ENCODE measurements at places on chromosomes 4 and X. TPM values are rescaled to one million over a fixed set of nuclear protein-coding genes. Genes with fewer than 3 reads are reported as not detected.
A peak's percentile ranks its signal among the peaks of the same experiment; 100 is the strongest.

Gene ZNF711
- total RNA-seq: 8.9 TPM

DNA sequence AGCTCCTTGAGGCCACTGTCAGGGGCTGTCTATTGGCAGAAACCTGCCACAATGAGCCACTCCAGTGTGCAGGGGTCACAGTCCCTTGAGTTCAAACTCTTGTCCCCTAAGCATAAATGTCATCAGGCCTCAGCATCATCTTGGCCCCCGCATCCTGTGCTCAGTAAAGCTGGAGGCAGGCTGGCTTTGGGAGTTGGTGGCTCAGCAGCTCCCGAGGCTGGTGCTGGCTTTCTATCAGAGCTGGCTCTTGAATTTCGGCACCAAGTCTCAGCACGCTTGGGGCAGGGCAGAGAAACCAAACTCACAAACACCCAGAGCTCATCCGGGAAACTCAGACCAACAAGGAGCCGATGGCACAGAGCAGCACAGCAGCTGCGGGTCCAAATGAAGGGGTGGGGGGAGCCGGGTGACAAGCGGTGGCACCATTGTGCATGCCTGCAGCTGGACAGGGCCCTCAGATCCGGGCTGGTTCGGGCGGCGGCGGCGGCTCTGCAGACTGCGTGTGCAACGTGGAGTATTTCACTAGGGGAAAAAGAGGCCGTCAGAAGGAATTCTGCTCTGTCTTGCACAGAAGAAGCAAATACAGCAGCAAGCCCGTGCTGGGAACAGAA is 75.5 kb downstream of the MTMR1 start:
- H3K4me3 ChIP-seq: no peak overlapping the region
- DNase-seq: peak; percentile 80
- no peaks in the 10 kb centered on the region for H3K4me1 ChIP-seq

- no peak overlapping the region for H3K4me3 ChIP-seq
- no peaks in the 10 kb centered on the region for H3K27me3 ChIP-seq
- no peaks in the 10 kb centered on the region for H3K36me3 ChIP-seq
- H3K4me1 ChIP-seq: peaks cover 19% of the 10 kb centered on the region
- H3K27ac ChIP-seq: no peak overlapping the region
- no peak for DNase-seq
These were observed 204.8 kb downstream of the LDB2 start for GRCh38 chr4:16693641-16694040.

Gene HMX1
- 3.5 TPM for total RNA-seq

DNA sequence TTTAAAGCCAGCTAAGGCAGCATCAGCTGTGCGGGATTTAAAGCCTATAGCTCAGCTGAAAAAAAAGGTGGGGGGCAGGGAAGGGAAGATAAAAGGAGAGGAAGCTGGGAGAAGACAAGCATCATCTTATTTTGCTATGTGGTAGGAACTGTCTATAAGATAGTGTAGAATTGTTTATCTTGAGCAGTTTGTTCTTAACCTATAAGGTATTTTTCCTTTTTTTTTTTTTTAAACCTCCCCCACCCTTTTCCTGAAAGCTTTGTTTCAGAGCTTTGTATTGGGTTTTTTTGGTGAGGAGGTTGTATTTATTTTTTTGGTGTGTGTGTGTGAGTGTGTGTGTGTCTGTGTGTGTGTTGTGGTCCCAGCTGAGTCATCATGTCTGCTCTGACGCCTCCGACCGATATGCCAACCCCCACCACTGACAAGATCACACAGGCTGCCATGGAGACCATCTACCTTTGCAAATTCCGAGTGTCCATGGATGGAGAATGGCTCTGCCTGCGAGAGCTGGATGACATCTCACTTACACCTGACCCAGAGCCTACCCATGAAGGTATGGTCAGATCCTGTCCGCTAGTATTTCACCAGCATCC is 531 bp downstream of the RUFY3 start:
- H3K36me3 ChIP-seq: peaks cover 8% of the 10 kb centered on the region
- no peak for DNase-seq
- peak overlapping the region; percentile 88 for H3K4me3 ChIP-seq
- H3K27ac ChIP-seq: peak overlapping the region; percentile 94
- no peaks in the 10 kb centered on the region for H3K27me3 ChIP-seq
- peaks cover 29% of the 10 kb centered on the region for H3K4me1 ChIP-seq

GRCh38 chrX:123080065-123080464 is 104.0 kb upstream of the GRIA3 start:
- no peak for DNase-seq
- no peak overlapping the region for H3K4me3 ChIP-seq
- no peaks in the 10 kb centered on the region for H3K36me3 ChIP-seq
- H3K4me1 ChIP-seq: no peaks in the 10 kb centered on the region
- H3K27me3 ChIP-seq: no peaks in the 10 kb centered on the region

Gene AMBN
- total RNA-seq: not detected

Gene FATE1
- total RNA-seq: not detected

Gene SOWAHB
- 0.75 TPM for total RNA-seq

Gene STARD8
- total RNA-seq: 1.4 TPM

DNA sequence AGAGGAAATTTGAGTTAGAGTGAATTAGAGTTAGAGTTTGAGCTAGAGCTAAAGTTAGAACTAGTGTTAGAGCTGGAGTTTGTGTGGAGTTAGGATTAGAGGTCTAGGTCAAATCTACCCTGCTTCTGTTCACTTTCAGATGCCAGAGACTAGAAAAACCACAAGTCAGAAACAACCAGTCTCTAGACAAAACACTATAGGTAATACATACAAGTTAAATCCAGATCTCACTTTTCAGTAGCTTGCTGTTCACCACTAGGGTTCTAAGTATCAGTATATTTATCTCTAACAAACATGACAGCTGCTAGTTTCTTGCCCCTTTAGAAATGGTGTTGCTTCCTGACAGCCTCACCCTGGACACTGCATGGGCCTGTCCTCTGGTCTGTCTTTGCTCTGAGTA is 300.7 kb downstream of the ARAP2 start:
- peaks cover 2% of the 10 kb centered on the region for H3K27me3 ChIP-seq
- no peaks in the 10 kb centered on the region for H3K36me3 ChIP-seq
- H3K27ac ChIP-seq: no peak overlapping the region
- H3K4me1 ChIP-seq: no peaks in the 10 kb centered on the region
- H3K4me3 ChIP-seq: no peak overlapping the region

Gene TRPC3
- total RNA-seq: 0.24 TPM

GRCh38 chr4:2638730-2639129 is 102.3 kb downstream of the FAM193A start:
- H3K27ac ChIP-seq: no peak overlapping the region
- H3K4me3 ChIP-seq: no peak overlapping the region
- DNase-seq: no peak
- peaks cover 23% of the 10 kb centered on the region for H3K36me3 ChIP-seq
- H3K4me1 ChIP-seq: no peaks in the 10 kb centered on the region

GRCh38 chr4:39042366-39042765 is 10.2 kb upstream of the TMEM156 start:
- no peaks in the 10 kb centered on the region for H3K36me3 ChIP-seq
- no peak for DNase-seq
- H3K4me1 ChIP-seq: peaks cover 73% of the 10 kb centered on the region
- no peak overlapping the region for H3K4me3 ChIP-seq
- peak overlapping the region; percentile 71 for H3K27ac ChIP-seq

Gene GPR50
- total RNA-seq: not detected

Gene GC
- total RNA-seq: not detected

DNA sequence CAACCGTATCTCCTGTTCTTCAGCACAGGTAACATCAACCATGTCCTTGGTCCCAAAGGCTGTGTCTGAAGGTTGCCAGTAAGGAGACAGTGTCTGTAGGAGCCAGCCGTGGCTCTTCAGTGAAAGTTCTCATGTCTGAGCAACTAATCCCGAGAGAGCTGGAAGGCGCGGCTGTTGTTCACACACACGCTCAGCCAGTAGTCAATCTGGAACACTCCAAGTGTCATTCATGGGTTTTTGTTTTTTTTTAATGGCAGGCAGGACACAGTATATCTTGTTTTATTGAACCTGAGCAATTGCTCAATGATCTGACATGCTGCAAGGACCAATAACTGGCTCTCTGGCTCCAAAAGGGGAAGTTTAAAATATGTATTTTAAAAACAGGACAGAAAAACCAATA is 48.4 kb upstream of the MAP3K15 start:
- peaks cover 10% of the 10 kb centered on the region for H3K4me1 ChIP-seq
- no peak overlapping the region for H3K4me3 ChIP-seq
- peak; percentile 51 for DNase-seq
- peaks cover 11% of the 10 kb centered on the region for H3K36me3 ChIP-seq
- no peak overlapping the region for H3K27ac ChIP-seq

DNA sequence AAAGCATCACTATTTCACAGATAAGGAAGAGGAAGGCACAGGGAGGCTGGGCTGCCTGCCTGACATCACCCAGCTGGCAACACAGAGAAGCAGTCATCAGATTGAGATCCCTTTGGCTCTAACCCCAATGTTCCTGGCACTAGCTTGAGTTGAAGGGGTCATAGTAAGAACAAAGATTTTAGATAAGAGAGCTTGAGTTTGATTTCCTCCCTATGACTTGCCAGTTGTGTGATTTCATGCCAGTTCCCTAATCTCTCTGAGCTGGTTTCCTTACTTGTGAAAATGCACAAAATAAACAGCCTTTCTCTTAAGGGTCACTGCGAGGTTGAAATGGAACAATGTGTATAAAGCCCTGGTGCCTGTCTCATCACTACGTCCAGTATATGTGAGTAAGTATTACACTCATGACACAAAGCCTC is 475.4 kb upstream of the HS3ST1 start:
- no peak for DNase-seq
- H3K36me3 ChIP-seq: no peaks in the 10 kb centered on the region
- H3K27me3 ChIP-seq: no peaks in the 10 kb centered on the region
- H3K27ac ChIP-seq: no peak overlapping the region
- H3K4me1 ChIP-seq: no peaks in the 10 kb centered on the region

- H3K27me3 ChIP-seq: no peaks in the 10 kb centered on the region
- H3K27ac ChIP-seq: no peak overlapping the region
- H3K36me3 ChIP-seq: no peaks in the 10 kb centered on the region
These were observed 508.7 kb upstream of the FMR1 start for GRCh38 chrX:147403040-147403439.

GRCh38 chr4:109365939-109366338 is 63.5 kb upstream of the COL25A1 start:
- no peak for DNase-seq
- H3K4me3 ChIP-seq: no peak overlapping the region
- H3K27me3 ChIP-seq: peaks cover 13% of the 10 kb centered on the region
- H3K27ac ChIP-seq: no peak overlapping the region
- no peaks in the 10 kb centered on the region for H3K4me1 ChIP-seq
- H3K36me3 ChIP-seq: no peaks in the 10 kb centered on the region

Gene ZDHHC15
- total RNA-seq: 0.08 TPM

DNA sequence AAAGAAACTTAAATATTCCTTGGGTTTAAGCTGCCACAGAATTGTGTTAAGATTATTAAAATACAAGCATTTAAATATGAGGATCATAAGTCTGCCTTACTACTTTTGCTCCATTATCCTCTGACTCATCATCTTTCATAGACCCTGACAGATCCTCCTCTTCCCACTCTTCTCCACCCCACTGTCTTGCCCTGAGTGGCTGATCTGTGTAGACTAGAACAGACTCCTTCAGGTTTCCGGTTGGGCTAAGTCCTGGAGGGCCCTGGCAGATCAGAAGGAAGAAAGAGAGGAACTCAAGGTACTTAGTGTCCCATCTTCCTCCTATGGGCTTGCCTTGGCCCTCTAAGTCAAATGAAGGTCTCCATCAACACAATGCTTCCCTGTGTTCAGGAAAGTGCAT is 30.7 kb downstream of the PALLD start:
- no peaks in the 10 kb centered on the region for H3K27me3 ChIP-seq
- no peak for DNase-seq
- H3K4me1 ChIP-seq: peaks cover 41% of the 10 kb centered on the region
- H3K36me3 ChIP-seq: no peaks in the 10 kb centered on the region
- peak overlapping the region; percentile 73 for H3K27ac ChIP-seq
- H3K4me3 ChIP-seq: no peak overlapping the region

- H3K4me1 ChIP-seq: peaks cover 5% of the 10 kb centered on the region
- DNase-seq: no peak
- H3K36me3 ChIP-seq: no peaks in the 10 kb centered on the region
- H3K27me3 ChIP-seq: no peaks in the 10 kb centered on the region
- no peak overlapping the region for H3K27ac ChIP-seq
These were observed 147.7 kb downstream of the SH3KBP1 start for GRCh38 chrX:19739683-19740082.

DNA sequence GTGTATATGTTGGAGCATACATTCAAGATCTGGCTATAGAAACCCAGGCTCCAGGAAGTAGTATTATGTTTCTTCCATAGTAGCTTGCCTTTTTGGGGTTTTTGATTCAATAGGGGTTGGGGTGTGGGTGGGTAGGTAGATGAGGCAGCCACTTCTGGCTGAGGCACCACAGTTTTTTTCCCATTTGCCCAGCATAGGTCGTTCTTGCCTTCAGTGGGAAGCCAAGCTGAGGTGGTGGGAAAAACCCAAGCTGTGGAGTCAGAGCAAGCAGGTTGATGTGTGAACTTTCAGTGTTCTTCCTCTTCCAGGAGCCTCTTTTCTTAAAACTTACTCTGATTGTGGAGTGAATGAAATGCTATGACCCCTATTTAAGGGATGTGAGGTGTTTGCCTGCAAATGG is 67.0 kb upstream of the RPS6KA3 start:
- H3K27me3 ChIP-seq: peaks cover 2% of the 10 kb centered on the region
- H3K36me3 ChIP-seq: no peaks in the 10 kb centered on the region
- H3K27ac ChIP-seq: no peak overlapping the region
- H3K4me3 ChIP-seq: no peak overlapping the region
- DNase-seq: no peak
- no peaks in the 10 kb centered on the region for H3K4me1 ChIP-seq

GRCh38 chr4:77586951-77587383 is 18.7 kb upstream of the CXCL13 start:
- no peaks in the 10 kb centered on the region for H3K36me3 ChIP-seq
- no peak overlapping the region for H3K4me3 ChIP-seq
- H3K4me1 ChIP-seq: peaks cover 8% of the 10 kb centered on the region

DNA sequence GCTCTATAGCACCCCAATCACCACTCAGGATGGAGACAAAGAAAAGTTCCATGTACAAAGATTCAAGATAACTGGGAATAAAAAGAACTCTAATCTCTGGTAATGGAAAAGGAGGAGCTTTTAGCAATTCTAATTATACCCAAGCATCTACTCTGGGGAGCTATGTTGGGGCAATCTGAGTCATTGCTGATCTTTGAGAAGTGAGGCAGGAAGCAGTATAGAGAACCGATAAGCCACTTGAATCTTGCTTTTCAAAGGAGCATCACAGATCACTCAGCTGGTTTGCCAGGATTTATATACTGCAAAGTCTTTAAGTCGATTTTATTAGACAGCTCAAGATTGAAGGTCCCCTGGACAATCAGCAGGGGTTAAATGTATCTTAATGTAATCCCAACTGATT is 220.0 kb downstream of the ENOX2 start:
- DNase-seq: no peak
- H3K4me3 ChIP-seq: no peak overlapping the region
- peaks cover 4% of the 10 kb centered on the region for H3K4me1 ChIP-seq
- peaks cover 2% of the 10 kb centered on the region for H3K36me3 ChIP-seq
- H3K27me3 ChIP-seq: no peaks in the 10 kb centered on the region

- H3K27ac ChIP-seq: no peak overlapping the region
- H3K36me3 ChIP-seq: no peaks in the 10 kb centered on the region
- no peaks in the 10 kb centered on the region for H3K4me1 ChIP-seq
- peaks cover 31% of the 10 kb centered on the region for H3K27me3 ChIP-seq
- peak overlapping the region; percentile 55 for H3K4me3 ChIP-seq
These were observed 783 bp downstream of the BEX2 start for GRCh38 chrX:103309860-103310554.

Gene JAKMIP1
- not detected for total RNA-seq

Gene MPP1
- 10.6 TPM for total RNA-seq

Gene ZFP42
- not detected for total RNA-seq

Measured in osteocyte (in vitro differentiated cells).